Substantia nigra (tissue), 51 donors: ENCODE measurements at places on chromosomes 16 and 17.

GRCh38 chr16:83732536-83732935 lies 75.2 kb upstream of the HSBP1 start:
- DNase-seq = no peak

- DNase-seq = peak; percentile 62
Observed at GRCh38 chr17:77427391-77427991, 286.7 kb downstream of the SEC14L1 start.

DNA sequence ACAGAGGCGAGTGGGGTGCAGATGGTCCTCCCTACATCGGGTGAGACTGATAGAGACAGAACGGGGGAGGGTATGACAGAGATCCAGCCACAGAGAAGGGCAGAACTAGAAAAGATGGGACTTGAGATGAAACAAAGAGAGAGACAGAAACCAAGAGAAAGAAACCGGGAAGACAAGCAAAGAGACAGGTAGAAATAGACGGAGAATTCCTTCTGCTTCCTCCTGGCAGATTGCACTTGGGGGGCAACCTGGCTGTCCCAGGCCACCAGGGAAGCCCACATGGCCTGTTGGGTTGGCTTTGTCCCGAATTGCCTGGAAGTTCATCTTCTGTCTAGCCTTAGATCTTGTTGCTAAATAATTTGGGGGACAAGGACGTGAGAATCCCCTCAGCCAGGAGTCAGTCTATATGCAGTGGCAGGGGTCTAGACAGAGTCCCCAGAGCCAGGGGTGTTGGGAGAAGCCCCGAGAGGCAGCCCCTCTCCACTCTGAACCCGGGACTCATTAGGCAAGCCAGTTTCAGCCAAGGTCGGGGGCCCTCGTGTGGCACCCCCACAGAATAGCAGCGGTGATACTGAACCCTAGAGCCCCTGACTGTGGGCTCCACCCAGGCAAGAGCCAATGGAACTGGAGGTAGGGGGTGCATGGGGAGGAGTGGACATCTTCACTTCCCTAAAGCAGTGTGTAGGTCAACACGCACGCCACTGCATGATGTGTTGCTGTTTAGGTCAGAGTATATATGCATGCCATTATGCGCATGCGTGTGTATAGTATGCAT lies 627 bp upstream of the TSPOAP1 start:
- DNase-seq = no peak

GRCh38 chr16:67305216-67306071 lies 21.1 kb downstream of the KCTD19 start:
- no peak for DNase-seq

GRCh38 chr16:13829697-13830299 lies 90.2 kb upstream of the ERCC4 start:
- no peak for DNase-seq

- peak; percentile 4 for DNase-seq
Observed at GRCh38 chr17:37220607-37220953, 155.2 kb upstream of the C17orf78 start.

- DNase-seq = peak; percentile 1
Observed at GRCh38 chr16:26645614-26646013, 421.1 kb upstream of the C16orf82 start.

DNA sequence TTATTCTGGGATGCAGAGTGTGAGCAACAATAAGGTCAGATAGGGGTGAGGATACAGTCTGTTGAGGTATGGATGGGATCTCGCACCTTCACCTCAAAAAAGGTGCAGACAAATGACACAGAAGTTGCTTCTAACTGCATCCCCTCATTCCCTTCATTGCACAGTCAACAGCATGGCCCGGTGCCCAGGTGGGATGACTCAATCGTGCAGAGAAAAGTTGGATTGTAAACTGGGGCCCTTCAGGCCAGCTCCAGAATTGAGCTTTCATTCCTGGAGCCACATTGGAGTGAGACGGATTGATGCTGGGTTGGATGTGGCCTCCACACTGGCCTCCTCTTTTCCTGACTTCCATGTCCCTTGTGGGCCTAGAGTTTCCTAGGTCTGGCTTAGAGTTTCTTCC lies 977.4 kb downstream of the KCNJ18 start:
- DNase-seq = no peak

GRCh38 chr16:65838001-65838400 lies 528.5 kb upstream of the CDH5 start:
- no peak for DNase-seq

- DNase-seq = no peak
Observed at GRCh38 chr16:80580109-80580832, 39.5 kb downstream of the DYNLRB2 start.
